ENCODE measurements at places on chromosomes 12 and 14.

DNA sequence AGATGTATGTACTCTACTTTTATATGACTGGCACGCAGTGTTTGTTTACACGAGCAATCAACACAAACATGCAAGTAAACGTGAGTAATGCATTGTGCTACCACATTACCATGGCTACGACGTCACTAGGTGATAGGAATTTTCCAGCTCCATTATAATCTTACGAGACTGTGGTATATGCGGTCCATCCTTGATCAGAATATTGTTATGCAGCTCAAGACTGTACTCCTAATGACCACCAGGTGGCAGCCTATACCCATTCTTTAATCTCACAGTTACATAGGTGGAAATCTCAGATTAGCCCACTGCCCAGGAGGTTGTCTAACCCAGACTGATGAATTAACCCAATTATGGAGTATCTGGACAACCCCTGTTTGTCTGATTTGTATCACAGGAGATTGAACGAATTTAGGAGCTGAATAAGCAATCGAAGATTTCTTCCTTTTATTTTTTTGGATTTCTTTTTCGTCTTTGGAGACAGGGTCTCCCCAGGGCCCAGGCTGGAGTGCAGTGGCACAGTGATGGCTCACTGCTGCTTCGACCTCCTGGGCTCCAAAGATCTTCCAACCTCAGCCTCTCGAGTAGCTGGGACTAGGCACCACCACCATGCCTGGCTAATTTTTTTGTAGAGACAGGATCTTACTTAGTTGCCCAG is 8.7 kb upstream of the TESPA1 start:
- DNase-seq: no peak

DNA sequence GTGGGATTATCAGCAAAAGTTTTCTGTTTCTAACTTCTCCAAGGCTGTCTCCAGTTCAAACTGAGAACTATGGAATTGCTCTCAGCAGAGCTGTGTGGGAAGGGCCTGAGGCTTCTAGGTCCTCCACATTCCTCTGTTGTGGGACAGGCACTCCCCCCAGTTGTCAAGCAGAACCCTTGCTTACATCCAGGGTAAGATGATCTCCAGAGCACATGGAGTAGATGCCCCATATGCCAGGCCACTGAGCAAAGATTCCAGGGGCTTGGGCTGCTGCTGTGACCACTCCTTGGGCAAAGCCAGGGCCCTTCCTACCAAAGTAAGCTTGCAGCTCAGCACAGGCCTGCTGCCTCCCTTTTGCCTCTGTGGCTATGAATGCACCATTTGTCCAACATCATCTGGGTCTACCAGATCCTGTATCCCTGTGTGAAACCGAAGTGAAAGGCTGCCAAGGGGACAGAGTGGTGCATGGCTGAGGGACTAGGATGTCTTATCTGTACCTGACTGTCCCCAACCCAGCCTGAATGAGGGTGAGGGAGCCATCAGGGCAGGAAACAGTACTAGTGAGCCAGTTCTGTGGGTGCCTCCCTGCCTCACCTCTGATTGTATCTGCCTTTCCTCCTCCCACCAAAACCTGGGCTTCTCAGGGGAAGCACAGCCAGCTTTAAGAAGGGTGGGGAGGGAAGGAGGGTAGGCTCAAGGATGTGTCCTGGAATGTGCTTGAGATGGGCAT is 13.1 kb upstream of the ESPL1 start:
- DNase-seq: no peak

- DNase-seq: no peak
Measured at GRCh38 chr12:112252184-112252583, 126.8 kb downstream of the TRAFD1 start.

DNA sequence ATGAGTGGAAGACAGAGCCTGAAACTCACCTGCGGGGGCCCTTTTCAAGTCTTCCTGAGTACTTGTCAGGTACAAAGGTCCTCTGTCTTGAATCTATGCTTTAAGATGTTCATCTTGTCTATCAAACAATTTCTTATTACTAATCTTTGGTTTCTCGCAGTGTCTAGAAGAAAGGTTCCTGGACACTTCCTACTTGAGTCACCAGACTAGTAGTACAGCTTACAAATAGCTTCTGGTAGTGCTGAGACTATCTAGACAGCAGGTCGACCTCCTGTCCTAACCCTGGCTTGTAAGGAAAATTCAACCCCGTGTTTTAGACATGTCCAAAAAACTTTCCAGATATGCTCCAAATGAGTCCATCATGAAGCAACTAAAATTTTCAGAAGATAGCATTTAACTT is 11.2 kb upstream of the ARID2 start:
- DNase-seq: no peak

Data from RWPE2 (cell line).